Fibroblast of skin of back (primary cell): ENCODE measurements at places on chromosomes 6 and 20.

GRCh38 chr6:52953911-52954839, 40.9 kb downstream of the GSTA4 start:
- no peak for DNase-seq

- DNase-seq, result no peak
Observed at GRCh38 chr20:35317416-35318210, 25.4 kb upstream of the FAM83C start.

- DNase-seq, result no peak
Observed at GRCh38 chr20:10524643-10525042, 89.5 kb downstream of the SLX4IP start.

- DNase-seq, result peak; percentile 92
Observed at GRCh38 chr6:106253172-106253571, 72.4 kb downstream of the ATG5 start.

DNA sequence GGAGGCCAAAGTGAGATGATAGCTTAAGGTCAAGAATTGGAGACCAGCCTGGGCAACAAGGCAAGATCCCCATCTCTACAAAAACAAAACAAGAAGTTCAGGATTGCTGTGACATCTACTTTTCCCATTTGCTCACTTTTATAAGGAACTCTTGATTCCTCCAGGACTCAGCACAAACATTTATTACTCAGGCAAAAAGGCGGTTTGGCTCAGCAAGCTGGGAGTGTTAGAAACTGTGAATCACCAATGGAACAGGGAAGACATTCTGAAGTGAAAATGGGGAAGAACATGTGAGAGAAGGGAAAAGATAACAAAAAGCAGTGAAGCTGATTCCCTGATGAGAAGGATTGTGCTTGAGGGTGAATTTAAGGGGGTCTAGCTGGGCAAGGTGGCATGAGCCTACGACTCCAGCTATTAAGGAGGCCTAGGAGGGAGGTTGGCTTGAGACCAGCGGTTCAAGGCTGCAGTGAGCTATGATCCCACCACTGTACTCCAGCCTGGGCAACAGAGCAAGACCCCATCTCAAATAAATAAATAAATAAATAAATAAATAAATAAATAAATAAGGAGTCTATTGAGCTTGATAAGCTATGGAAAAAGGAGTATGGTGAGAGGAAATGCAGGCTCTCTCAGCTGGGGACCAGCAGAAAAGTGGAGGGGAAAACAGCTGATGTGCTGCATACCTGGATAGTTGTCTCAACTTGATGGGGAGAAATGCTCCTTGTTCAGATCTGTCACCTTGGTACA, 65.4 kb upstream of the HDDC2 start:
- peak; percentile 48 for DNase-seq
